ENCODE measurements at places on chromosomes 6 and 20.

- ATAC-seq = no peak
Observed at GRCh38 chr6:113137426-113137825, 719.7 kb upstream of the MARCKS start.

DNA sequence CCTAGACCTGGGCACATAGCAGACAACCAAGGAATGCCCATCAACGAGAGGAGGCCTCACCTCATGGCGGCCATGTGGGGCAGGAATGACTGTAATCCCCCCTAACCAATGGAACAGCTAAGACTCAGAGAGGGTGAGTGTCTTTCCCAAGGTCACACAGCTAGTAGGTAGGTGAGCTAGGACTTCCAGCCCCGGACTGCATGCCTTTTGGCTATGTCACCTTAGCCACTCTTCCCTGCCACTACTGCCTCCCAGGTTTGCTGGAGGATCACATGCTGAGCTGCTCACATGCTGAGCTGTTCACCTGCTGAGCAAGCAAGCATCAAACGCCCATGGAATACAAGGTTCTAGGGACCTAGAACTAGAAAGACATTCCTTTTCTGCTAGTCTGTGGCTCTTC is 188.5 kb upstream of the PMEPA1 start:
- no peak for ATAC-seq

DNA sequence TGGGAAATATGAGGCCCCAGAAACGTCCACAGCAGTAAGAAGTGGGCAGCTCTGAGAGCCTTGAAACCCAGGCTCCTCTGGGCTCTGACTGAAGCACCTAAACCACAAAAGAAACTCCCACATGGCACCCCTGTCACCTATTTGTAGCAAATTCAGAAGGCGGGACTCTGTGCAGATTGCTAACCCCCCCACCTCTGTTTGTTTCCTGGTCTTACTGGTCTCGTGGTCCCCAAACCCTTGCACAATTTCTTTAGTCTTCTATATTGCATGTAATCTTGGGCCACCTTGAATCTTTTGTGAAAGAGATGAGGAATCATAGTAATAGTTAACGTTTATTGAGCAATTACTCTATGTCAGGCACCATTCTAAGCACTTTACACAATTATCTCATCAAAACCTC is 154.3 kb downstream of the PREX1 start:
- no peak for ATAC-seq

DNA sequence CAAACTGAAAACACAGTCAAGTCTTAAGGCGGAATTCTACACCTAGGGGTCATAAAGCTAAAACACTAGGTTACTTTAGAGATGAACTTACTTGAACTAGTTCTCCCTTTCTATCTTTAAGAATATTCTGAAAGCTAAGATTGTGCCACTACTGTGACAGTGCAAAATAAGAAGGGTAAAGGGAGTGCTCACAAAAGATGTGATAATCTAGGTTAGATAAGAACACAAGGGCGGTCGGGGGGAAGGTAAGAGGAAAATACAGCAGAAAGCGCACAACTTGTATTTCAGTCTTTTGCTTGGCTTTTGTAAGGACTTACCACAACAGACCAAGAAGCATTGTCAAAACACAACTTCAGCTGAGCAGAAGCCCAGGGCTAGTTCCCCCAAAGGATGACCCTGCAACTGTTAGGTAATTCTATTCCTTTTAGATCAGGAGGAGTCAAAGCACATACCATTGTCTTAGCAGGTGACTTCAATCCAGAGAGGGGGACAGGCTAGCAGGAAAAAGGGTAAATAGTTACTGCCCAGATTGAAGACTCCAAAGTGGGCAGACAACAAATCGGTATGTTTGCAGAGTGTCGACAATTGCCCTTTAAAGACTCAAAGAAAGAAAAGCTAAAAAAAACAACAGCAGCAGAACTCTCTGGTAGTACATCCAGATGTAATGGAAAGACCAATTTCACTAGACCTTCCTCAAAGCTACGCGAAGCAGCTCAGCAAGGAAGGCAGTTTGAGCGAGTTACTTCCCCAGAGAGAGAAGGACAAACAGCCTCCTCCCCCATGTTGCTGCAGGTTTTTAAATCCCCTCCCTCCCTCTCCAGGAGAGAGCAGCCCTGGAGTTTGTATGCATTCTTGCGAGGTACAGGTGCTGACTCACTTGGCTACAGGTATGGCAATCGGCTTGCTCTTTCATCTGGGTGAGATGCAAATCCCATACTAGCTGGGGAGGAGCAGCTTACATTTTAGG is 59.0 kb downstream of the RIPOR2 start:
- no peak for ATAC-seq

DNA sequence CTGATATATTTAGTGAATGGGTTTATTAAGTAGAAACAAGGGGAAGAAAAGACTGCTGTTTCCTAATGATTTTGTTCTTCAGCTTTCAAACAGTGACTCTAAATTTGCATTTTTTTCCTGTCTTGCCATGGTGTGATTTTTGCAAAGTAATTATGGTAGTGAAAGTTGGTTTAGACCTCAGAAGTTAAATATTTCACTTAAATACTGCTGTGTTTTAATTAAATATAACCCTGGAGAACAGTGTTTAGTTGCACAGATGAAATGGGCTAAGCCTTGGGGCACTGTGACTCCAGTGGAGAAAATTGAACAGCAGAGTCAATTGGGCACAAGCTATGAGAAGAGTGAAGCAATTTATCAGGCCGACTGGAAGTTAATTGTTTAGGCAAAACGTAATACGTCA is 111.1 kb upstream of the MCHR2 start:
- no peak for ATAC-seq

Measured in esophagus mucosa (tissue), 1 donor.